Osteocyte (in vitro differentiated cells): ENCODE measurements at places on chromosomes 12 and 14. TPM values are rescaled to one million over a fixed set of nuclear protein-coding genes. Genes with fewer than 3 reads are reported as not detected.

Gene KRT6C
- total RNA-seq: not detected in 2 replicates

Gene GPR84
- total RNA-seq: not detected in 2 replicates

Gene CFAP73
- total RNA-seq: not detected in 2 replicates

Gene TPPP2
- not detected in 2 replicates for total RNA-seq

Gene PLEKHD1
- 0.08 and 0.10 TPM in 2 replicates for total RNA-seq

Gene GLS2
- 0.31 TPM in 1 of 2 replicates, not detected in the other for total RNA-seq

Gene LRP6
- total RNA-seq: 41.9 and 48.5 TPM in 2 replicates

Gene FAM90A1
- total RNA-seq: not detected in 2 replicates

Gene VRTN
- not detected in 2 replicates for total RNA-seq

Gene NANOG
- total RNA-seq: 0.08 and 0.50 TPM in 2 replicates

Gene RNASE3
- not detected in 2 replicates for total RNA-seq

Gene WNT1
- total RNA-seq: not detected in 2 replicates

Gene CMKLR1
- 47.5 and 48.5 TPM in 2 replicates for total RNA-seq

Gene CLMN
- total RNA-seq: 5.1 and 5.4 TPM in 2 replicates

Gene PZP
- not detected in 2 replicates for total RNA-seq

Gene ANO2
- total RNA-seq: 0.59 and 0.89 TPM in 2 replicates

Gene SERPINA6
- not detected in 2 replicates for total RNA-seq

Gene SALL2
- 22.7 and 28.1 TPM in 2 replicates for total RNA-seq

Gene PROX2
- total RNA-seq: not detected in 2 replicates

Gene PTHLH
- 0.44 and 0.46 TPM in 2 replicates for total RNA-seq

Gene SMCO2
- total RNA-seq: not detected in 2 replicates

Gene CCDC197
- not detected in 2 replicates for total RNA-seq

Gene PLBD2
- 103 and 109 TPM in 2 replicates for total RNA-seq

Gene GPD1
- 0.43 TPM in 1 of 2 replicates, not detected in the other for total RNA-seq

Gene KCNMB4
- 1.1 and 1.5 TPM in 2 replicates for total RNA-seq

Gene STON2
- not detected in 2 replicates for total RNA-seq

Gene PAH
- not detected in 2 replicates for total RNA-seq

Gene STAC3
- 1.8 and 2.4 TPM in 2 replicates for total RNA-seq

Gene GPR135
- 3.5 and 3.6 TPM in 2 replicates for total RNA-seq

Gene GPRC5D
- not detected in 2 replicates for total RNA-seq

Gene KCNH5
- total RNA-seq: not detected in 2 replicates

Gene GNG2
- total RNA-seq: 3.9 and 4.1 TPM in 2 replicates

Gene TECPR2
- total RNA-seq: 26.9 and 32.9 TPM in 2 replicates

Gene TTC6
- total RNA-seq: not detected in 2 replicates

Gene GYS2
- total RNA-seq: 0.10 TPM in 1 of 2 replicates, not detected in the other

Gene TSHR
- not detected in 2 replicates for total RNA-seq

Gene RNASE7
- not detected in 2 replicates for total RNA-seq

Gene KRT82
- total RNA-seq: not detected in 2 replicates

Gene DEPDC4
- 1.4 TPM in 2 replicates for total RNA-seq

Gene PDE6H
- not detected in 2 replicates for total RNA-seq

Gene KRT77
- total RNA-seq: not detected in 2 replicates

Gene RNASE1
- not detected in 2 replicates for total RNA-seq

Gene SIRT4
- 0.94 and 0.97 TPM in 2 replicates for total RNA-seq
